Activated CD4-positive, alpha-beta T cell treated with anti-CD3 and anti-CD28 coated beads, Interleukin-2, amount 10 ng/mL, durations not matched to agents 7 days and 5 days (primary cell): ENCODE measurements at places on chromosomes 3 and 15.
A peak's percentile ranks its signal among the peaks of the same experiment; 100 is the strongest.

GRCh38 chr3:20890111-20890519, 704.1 kb upstream of the SGO1 start:
- no peak for DNase-seq

GRCh38 chr15:39022532-39023305, 458.1 kb upstream of the RASGRP1 start:
- no peak for DNase-seq

DNA sequence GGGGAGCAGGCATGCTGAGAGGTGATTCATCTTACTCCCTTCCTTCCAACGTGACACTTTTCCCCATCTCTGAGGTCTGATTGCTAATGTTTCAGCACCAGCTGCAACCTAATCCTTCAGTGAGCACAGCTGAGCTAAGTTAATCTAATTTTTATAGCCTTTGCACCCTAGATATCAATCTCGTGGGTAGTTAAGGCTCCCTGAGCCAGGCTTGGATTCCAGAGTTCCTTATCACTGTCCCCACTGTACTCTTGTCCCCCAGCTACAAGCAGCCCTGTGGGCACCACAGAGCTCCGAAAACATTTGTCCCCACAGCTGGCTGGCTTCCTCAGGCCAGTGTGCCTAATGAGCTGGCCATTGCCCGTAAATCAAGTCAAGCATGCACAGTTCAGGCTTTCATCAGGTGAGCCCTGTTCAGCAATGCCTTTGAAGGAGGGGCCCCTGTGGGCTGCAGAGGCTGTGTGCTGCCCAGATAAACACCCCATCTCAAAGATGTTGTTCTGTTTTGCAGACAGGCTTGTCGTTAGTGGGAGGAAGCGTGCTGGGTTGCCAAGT, 376.9 kb upstream of the RASGRP1 start:
- no peak for DNase-seq

- peak; percentile 66 for DNase-seq
Observed at GRCh38 chr15:89898614-89899294, 5.0 kb upstream of the AP3S2 start.

DNA sequence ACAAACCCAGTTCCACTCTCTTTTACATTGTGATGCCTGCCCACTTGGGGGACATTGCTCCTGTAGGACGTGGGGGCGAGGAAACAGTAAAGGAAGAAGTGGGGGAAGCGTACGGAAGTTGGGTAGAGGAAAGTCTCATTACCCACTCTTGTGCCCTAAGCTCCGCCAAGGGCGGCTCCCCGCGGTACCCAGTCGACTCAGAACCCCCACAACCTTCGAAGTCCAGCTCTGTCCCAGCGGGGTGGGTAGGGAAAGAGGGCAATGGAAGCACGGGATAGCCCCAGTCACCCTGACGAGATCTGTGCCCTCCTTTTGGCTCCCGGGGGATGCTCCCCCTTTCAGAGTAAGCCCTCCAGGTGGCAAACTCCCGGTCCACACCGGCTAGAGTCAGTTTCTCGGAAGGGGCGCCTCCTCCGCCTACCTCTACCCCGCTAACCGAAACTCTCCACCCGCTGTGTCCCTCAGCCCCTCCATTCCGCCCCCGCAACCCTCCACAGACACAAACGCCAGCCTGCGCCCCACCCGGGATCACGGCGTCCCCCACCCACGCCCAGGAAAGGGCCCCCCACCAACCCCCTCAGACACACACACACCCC, 527 bp downstream of the CSNK1G1 start:
- DNase-seq, result peak; percentile 12

DNA sequence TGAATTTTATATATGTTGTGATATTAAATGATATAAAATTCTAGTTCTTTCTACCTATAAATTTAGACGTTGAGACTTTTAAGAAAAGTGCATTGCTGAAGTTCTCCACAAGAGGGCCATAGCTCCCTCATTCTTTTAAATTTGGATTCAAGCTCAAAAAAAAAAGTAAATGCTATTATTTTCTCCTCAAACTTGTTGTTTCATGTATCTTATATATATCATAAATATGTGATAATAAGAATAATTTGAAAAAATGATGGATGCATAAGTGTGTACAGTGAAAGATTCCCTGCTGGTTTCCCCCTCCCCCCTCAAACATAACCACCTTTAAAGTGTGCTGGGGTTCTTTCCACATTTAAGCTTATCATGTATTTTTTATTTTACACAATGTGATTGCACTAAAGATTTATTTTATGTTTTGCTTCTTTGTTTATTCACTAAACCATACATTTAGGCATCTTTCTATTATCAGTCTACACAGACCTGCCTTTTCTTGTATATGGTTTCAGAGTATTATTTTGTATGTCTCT, 769.4 kb upstream of the GOLIM4 start:
- DNase-seq, result no peak

DNA sequence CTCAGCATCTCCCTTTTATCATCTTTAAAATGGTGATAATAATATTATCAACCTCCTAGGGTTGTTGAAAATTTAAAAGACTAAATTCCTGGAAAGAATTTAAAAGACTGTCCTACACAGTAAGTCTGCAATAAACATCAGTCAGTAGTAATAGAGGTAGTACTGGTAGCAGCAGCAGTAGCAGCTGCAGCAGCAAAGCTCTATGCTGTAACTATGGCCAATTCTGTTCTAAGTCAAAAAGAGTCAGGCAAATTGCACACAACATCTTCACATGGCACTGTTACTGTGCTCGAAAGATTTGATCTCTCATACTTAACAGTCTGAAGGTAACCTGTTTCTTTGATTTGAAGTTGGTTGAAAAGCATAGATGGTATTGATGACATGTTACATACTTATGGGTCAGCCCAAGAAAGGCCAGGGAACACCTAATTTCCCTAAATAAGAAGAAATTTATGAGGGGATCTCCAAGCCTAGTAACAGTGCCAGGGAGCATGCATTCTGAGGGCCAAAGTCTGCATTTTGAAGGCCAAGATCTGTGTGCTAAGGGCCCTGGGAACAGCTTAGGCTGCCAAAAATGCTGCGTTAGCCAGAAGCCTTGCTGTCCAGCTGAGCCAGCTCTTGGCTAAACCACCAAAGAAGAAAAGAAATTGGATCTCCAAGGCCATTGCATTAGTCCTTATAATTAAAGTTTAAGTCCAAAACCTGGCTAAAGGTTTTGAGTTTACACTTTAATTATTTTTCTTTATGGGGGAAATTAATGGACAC, 68.2 kb downstream of the SIDT1 start:
- no peak for DNase-seq

DNA sequence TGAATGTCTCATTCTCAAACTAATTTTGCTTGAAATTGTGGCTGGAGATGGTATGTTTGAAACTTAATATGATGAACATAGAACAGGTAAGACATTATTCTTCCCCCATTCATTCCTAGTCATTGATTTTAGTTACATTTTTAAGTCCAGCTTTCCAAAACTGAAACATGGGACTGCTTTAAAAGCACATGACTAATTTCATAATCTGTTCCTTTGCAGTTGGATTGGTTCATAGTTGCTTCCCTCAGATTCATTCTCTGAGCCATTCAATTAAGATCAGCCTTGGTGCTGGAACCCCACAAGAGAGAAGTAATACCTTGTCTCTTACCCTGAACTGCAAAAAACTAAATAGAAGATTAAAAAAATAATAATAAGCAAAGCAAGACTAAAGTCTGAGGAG, 87.5 kb upstream of the TGFBR2 start:
- DNase-seq, result no peak

GRCh38 chr3:155283092-155284056, 10.1 kb downstream of the STRIT1 start:
- DNase-seq, result no peak

DNA sequence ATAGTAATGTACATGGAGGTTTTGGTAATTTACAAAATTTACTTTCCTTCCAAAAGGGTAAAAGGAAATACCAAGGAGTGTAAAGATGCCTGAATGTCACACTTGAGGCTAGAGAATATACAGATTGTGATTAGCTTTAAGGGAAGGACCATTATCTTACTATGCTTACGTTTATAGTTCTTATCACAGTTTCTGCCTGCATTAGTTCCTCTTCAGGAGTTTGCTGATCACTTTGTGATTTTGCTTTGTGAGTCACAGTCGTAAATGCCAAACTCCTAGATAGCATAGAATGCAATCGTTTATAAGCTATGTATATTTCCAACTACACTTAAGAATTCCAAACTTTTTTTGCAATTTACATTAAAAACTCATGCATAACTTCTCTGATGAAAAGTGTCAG, 1034.6 kb downstream of the DIPK2A start:
- DNase-seq, result no peak
